ENCODE measurements at places on chromosomes 5 and 9.

GRCh38 chr5:51278539-51278938 lies 104.7 kb upstream of the ISL1 start:
- no peak for DNase-seq

- no peak for DNase-seq
These were observed 142.1 kb downstream of the PLK2 start for GRCh38 chr5:58317808-58318207.

GRCh38 chr5:73282383-73282782 lies 109.4 kb downstream of the TMEM174 start:
- DNase-seq: no peak

- DNase-seq: no peak
These were observed 15.6 kb upstream of the DMXL1 start for GRCh38 chr5:119055294-119055693.

GRCh38 chr5:133723126-133723525 lies 110.8 kb upstream of the FSTL4 start:
- DNase-seq: no peak

- no peak for DNase-seq
These were observed 273.2 kb downstream of the MAST4 start for GRCh38 chr5:66869347-66869746.

DNA sequence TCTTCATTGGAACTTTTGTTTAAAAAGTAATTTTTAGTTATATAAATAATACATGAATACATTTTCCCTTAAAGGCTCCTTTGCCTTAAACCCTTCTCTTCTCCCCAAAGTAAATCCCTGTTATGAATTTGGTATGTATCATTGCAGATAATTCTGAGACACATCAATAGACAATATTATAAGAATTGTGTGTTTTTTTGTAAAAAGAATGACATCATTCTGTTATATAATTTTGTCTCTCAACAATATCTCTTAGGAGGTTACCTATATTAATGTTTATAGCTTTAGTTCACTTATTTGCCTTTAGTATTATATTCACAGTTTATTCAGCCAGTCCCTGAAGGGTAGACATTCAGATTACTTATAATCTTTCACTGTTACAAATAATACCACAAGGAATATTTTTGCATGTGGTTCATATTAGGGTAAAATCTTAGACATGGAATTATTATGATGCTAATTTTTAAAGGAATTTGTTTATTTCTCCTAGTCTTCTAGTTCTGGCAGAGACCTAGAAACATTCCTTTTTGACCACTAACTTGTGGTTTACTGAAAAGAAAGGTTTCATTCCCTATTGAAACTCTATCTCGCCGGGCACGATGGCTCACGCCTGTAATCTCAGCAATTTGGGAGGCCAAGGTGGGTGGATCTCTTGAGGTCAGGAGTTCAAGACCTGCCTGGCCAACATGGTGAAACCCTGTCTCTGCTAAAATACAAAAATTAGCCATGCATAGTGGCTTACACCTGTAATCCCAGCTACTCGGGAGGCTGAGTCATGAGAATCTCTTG lies 105.6 kb downstream of the KCTD16 start:
- no peak for DNase-seq

DNA sequence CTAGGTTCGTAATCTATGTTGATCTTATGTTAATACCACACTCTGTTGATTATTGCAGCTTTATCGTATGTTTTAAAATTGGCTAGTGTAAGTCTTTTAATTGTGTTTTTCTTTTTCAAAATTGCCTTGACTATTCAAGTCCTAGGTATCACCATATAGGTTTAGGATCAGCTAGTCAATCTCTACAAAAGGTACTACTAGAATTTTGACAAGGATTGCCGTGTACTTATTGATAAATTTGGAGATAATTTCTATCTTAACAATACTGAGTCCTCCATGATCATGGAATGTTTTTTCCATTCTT lies 117.9 kb upstream of the PRSS3 start:
- no peak for DNase-seq

GRCh38 chr5:149434162-149435014 lies 55.3 kb upstream of the IL17B start:
- peak; percentile 63 for DNase-seq

DNA sequence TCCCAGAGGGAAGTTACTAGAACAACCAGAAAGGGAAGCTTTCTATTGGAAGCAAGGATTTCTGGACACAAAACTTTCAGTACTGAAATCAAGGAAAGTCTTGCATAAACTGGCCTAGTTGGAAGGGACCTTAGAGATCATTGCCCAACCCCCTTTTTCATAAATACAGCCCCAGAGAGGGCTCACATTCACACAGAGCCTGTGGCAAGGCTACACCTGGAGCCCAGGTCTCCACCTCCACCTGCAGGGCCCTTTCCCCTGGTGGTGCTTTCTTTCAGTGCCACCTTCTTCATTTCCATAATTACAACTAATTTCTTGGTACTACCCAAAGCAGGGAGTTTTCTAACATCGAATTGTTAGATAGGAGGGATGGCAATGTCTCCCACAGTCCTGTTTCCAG lies 85.7 kb downstream of the ADRB2 start:
- DNase-seq: no peak

DNA sequence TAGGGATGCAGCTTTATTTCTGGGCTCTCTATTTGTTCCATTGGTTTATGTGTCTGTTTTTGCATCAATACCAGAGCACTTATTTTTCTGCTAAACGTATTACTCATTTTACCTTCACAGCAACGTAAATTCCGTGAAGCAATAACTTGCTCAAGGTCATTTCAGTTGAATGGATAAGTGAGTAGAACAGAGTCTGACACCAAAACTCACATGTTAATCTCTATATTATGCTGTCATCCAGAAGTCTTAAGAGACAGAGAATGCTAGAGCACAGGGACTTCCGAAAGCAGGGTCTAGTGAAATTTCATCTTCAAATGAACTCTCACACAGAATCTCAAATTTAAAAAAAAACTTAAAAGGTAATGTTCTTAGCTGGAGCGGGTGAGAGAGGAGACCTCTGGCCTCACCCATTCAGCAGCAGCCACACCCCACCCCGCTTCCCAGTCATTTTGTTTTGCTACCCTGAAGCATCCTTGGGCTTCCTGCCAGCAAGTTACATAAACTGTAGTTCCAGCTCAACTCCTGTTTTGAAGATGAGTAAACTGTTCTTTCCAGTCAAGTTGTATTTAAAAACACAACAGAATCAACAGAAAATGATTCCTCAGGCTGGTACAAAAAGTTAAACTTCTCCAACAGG lies 69.3 kb downstream of the TRIM36 start:
- DNase-seq: no peak

DNA sequence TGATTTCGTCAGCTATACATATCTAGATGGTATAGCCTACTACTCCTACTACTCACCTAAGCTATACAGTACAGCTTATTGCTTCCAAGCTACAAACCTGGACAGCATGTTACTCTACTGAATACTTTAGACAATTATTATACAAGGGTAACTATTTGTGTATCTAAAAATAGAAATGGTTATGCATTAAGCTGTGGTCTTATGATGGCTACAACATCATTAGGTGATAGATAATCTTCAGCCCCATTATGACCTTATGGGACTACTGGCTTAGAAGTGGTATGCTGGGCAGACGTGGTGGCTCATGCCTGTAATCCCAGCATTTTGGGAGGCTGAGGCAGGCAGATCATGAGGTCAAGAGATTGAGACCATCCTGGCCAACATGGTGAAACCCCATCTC lies 40.2 kb downstream of the CERT1 start:
- no peak for DNase-seq
